ENCODE measurements at places on chromosomes 6 and 20.

GRCh38 chr6:79650950-79651349, 19.8 kb downstream of the SH3BGRL2 start:
- DNase-seq, result no peak

- DNase-seq, result no peak
These were observed 401.2 kb upstream of the SULF2 start for GRCh38 chr20:48186447-48186846.

- DNase-seq, result no peak
These were observed 16.5 kb upstream of the DSE start for GRCh38 chr6:116354236-116354635.

DNA sequence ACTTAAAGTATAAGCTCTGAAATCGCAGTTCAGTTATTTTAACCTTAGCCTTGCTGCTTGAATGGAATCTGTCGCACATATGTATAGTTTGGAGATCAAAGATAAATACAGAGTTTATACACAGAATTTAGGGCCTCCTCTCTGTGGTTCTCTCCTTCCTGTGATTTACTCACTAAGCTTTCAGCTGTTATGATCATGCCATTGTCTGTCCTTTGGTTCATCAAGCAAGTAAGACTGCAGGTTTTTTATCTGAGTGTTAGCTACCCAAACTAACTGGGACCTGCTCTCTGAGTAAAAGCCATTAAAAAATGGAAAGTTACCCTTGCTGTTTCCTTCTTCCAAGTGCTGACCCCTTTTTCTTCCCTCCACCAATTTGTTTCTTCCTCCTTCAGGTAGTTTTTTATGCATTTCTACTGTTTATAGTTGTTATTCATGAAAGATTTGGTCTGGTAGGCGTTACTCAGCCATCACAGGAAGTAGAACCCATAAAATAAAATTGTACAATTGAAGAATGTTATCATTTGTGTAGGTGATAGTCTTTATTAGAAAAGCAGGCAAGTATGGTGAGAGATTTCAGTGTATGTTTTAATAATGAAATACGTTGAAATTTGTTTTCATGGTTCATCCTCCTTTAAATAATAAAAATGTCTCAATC, 33.7 kb upstream of the SUMO4 start:
- no peak for DNase-seq

GRCh38 chr6:155584006-155584405, 128.4 kb upstream of the NOX3 start:
- no peak for DNase-seq

DNA sequence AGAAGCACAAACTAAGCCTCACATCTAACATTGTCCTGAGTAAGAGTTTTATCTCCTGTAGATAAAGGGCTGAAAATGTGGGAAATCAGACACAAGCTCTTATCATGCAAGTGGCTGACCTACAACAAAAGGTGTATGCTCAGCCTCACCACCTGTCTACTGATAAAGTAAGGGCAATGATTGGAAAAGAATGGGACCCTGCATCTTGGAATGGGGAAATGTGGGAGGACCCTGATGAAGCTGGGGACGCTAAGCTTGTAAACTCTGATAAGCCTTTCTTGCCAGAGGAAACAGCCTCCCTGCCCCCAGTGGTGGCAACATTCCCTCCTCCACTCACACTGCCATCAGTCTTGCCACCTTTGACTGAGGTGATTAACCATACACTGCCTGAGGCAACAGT, 166.6 kb downstream of the KHDRBS2 start:
- DNase-seq, result no peak

DNA sequence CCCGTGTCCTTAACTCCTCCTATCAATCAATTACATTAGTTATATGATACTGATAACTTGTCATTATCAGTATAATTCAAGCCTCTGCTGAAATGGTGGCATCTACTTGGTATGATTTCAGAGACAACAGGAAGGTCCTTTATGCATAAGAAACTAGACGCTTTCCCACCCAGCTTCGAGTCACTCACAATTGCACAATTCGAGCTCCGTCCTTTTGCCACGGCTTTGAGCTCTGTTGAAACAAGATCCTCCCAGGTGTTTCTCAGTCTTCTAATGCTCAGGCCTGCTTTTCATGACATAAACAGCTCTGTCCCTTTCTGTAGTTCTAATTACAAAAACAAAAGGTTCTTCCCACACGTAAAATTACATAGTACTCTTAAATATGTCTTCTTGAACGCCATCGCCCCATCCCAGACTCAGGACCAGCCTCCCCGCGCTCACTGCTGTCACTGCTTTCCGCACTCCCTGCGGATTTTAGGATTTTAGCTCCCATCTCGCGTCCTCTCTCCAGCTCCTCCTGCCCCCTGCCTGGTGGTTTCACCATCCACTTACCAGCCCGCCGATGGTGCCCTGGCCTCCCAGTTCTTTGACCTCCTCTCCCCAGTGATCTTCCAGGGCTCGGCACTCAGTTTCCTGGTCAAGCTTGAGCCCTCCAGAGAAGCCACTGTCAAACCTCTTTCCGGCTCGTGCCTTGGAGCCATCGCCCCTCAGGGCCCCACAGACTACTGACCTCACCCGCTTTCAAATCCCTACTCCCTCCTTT, 23.2 kb upstream of the PNPLA1 start:
- no peak for DNase-seq

DNA sequence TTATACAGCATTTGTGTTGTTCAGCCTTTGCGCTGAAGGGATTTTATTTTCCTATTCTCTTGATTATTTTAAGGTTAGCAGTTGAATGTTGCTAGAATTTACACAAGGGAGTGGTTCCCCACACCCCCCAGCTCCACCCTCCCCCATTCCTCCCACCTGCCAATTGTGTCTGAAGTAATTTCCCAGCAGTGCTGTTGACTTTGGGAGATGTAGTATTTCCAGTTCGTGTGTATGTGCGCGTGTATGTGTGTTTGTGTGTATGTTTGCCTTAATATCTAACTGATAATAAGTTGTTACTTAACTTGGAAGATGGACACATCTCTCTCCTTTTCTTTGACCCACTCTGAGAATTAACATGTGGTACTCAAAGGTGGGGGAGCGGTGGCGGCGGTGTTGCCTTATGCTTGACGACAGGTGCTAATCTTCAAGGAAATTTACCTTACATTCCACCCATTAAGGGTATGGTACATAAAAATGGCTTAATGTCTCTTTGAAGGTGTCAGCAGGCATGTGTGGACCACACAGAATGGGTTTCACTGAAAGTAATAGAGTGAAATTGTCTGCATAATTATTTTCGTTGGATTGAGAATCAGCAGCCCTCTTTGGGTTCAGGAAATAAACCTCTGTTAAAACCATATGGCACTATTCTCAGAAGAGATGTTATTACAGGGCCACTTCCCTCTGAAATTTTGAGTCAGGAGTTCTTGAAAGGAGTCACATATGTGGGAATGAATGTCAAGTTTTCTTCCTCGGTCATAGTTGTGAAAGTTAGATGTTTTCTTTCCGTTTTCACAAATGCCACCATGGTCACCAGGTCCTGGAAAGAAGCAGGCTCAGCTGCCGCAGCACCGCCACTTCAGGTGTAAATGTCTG, 95.6 kb upstream of the SUPT3H start:
- no peak for DNase-seq

GRCh38 chr6:91708534-91708933, 1121.7 kb upstream of the MAP3K7 start:
- DNase-seq, result no peak

DNA sequence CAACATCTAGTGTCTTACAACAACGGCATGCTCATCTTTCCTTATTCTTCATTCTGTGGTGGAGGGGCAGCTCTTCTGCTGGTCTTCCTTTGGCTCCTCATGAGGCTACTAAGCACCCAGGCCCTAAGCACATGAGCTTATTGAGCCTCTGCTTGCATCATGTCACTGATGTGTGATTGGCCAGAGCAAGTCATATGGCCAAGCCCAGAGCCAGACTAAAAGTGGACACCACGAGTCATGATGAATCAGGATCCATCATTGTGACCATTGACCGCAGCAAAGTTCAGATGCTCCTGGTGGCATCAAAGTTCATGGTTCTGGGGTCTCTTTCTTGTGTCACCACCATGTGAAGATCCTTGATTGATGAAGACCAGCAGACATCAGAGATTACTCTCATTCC, 192.0 kb upstream of the FOXA2 start:
- DNase-seq, result no peak

DNA sequence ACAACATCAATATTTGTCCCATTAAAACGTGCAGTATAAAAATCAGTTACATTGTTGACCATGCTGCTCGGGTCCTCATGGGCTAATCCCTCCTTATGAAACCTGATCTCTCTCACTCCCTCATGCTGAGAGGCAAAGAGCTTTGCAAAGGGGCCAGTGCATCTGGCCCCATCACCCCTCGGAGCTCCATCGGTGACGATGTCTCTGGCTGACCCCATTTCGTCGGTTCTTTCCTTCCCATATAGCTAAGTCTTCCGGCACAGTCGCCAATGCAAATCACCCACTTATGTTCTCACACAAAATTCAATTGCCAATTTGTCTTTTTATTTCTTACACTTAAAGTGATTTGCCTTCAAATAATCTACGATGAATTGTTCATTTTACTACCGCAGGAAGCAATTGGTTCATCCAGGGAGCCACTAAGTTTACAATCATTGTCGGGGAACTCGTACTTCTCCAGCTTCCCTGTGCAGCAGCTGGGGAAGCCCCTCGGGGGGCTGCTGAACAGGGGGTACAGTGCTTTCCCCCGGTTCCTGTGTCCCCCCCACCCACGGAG, 199.8 kb upstream of the CDH4 start:
- no peak for DNase-seq

DNA sequence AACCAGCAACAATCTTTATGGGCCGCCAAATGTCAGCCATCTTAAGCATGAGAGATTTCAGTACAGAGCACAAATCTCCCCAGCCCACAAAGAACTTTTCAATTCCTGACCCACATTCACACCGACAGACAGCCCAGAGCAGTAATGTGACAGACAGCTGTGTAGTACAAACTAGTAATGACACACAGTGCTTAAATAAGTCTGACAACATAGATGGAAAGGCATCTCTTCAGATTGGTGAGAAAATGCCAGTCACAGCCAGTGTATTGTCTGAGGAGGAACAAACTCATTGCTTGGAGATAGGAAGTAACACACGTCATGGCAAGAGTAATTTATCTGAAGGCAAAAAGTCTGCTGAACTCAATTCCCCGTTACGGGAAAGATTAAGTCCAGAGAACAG, 36.0 kb downstream of the KIZ start:
- no peak for DNase-seq

GRCh38 chr6:13733178-13733887, 21.7 kb upstream of the RANBP9 start:
- no peak for DNase-seq

DNA sequence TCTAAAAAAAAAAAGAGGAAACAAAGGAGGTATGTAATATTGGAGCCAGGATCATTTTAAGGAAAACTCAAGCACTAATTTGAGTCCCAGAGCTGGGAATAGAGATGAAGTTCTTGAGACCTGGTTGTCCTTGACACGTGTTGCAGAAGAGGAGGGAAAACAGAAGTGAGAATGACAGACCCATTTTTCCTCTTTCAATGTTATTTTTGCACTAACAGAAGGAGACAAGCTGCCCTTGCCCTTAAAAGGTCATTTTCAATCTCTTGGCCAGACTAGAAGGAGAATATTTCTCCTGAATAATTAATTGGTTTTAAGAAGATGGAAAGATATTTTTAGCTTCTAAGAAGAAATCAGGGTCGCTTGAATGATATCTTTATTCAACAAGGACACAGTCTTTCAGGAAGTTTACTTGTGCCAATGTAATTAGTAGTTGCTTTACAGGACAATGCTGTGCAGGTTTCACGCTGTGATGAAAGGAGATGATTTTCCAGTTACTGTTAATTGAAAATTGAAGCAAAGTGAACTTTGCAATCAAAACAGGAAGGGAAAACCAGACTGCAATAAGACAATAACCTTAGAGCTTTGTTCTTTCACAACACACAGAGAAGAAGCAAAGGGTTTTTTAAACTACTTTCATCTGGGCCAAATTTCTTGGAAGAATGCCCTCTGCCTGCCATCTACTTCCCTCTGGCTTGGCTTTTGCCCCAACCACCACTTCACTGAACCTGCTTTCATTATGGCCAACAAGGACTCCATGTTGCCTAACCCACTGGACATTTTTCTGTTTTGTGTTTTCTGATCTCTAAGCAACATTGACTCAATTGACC, 107.8 kb upstream of the SHLD1 start:
- no peak for DNase-seq

GRCh38 chr20:61933951-61934715, 131.5 kb downstream of the TAF4 start:
- DNase-seq, result no peak

GRCh38 chr6:105280033-105280432, 100.2 kb upstream of the POPDC3 start:
- DNase-seq, result no peak

DNA sequence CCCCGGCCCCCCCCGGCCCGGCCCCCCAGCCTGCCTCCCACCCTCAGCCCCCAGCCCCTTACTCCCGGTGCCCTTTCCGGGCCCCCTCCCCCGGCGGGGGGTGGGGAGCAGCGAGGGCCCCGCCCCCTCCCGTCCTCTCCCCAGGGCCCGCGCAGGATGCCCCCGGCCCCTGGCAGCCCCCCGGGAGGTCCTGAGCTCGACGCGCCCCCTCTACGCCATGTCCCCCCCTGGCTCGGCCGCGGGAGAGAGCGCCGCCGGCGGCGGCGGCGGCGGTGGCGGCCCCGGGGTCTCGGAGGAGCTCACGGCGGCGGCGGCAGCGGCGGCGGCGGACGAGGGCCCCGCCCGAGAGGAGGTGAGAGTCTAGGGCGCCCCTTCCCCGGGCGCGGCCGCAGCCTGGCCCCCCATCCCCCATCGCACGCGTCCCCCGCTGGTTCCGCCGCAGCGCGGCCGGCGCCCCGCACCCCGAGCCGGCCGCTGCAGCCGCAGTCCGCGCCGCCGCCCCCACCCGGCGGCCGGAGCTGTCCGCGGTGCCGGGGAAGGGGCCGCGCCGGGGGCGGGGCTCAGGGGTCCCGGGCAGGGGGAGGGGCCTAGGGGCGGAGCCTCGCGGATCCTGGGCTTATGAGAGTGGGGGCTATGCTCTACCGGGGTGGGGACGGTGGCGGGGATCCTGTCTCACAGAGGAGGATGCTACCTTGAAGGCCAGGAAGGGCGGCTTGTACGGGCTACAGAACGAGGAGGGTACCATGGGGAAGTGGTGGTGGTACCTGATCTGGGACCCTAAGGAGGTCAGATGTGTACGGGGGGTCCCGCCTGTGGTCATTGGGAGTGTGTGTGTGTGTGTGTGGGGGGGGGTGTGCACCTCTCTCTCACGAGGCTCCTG, 516 bp downstream of the TMEM151B start:
- DNase-seq, result no peak

GRCh38 chr6:139711804-139712585, 337.5 kb upstream of the CITED2 start:
- no peak for DNase-seq

All from stimulated activated CD4-positive, alpha-beta T cell treated with anti-CD3 and anti-CD28 coated beads, Interleukin-4, amount 100 ng/mL, for 1 hour (primary cell).